ENCODE measurements at places on chromosomes 1 and 21.

DNA sequence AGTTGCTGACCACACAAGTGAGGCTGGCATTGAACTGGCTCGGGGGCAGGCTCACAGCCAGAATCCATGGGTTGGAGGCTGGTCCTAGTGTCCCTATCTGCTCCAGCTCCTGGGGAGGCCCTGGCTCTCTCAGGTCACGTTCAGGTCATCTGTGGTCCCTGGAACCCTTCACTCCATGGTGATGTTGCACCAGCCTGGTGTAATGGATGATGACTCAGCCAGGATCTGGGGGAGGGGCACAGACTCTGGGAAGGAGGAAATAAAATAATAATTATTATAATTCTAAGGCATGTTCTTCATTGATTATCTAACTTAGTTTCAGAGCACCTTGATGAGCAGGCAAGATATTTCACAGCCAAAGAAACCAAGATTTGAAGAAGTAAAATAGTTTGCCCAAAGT is 26.6 kb upstream of the FCRL4 start:
- no peak for DNase-seq

GRCh38 chr21:45511661-45512431 is 30.4 kb downstream of the SLC19A1 start:
- no peak for DNase-seq

DNA sequence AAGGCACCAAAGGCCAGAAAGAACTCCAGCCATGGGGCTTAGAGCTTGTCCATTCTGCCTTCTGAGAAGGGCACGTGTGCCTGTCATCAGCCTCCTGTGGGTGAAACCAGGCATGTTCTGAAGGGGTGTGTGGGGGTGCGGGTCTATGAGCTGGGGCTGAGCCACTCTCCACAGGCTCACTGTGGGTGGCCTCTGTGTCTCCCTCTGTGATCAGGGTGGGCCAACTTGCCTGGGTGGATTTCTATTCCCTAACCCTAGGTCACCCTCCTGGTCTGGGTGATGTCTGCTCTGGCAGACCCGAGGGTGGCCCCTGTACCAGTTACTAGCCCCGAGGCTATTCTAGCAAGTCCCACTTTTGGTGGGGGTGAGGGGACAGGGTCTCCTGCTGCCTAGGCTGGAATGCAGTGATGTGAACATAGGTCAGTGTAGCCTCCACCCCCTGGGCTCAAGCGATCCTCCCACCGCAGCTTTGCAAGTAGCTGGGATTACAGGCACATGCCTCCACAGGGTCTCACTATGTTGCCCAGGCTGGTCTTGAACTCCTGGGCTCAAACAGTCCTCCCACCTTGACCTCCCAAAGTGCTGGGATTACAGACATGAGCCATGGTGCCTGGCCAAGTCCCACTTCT is 94.4 kb downstream of the TRIM11 start:
- no peak for DNase-seq

GRCh38 chr21:27201197-27201596 is 234.3 kb upstream of the ADAMTS5 start:
- DNase-seq = no peak

DNA sequence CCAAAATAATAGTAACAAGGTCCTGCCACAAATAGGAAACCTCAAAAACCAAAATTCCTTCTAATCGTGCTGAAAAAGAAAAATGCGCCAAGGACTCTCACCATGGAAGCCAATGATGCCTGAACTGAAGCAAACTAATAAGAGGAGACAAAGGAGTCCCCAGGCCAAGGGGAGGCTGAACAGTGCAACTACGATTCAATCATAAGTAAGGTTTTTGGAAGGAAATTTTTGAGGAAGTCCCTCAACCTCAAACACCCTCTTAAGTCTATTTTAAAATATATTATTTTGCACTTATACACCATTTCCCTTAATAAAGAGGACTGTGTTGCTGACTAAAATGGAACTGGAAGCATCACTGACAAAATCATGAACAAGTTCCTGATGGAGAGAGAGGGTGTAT is 1.7 kb upstream of the ARHGAP29 start:
- DNase-seq = no peak
